ENCODE measurements at places on chromosomes 2 and 18. TPM values are rescaled to one million over a fixed set of nuclear protein-coding genes. Genes with fewer than 3 reads are reported as not detected.

Gene TUBB8B
- 1.2 TPM for polyA plus RNA-seq

Gene MARCO
- 31.0 TPM for polyA plus RNA-seq

Gene TMEM178A
- 5.5 TPM for polyA plus RNA-seq

Gene CAVIN2
- 8.2 TPM for polyA plus RNA-seq

Gene GMCL1
- polyA plus RNA-seq, result 19.8 TPM

Gene KCNIP3
- polyA plus RNA-seq, result 5.3 TPM

Gene MOGAT1
- polyA plus RNA-seq, result not detected

Gene MRO
- polyA plus RNA-seq, result 1.5 TPM

Gene RAB10
- 72.9 TPM for polyA plus RNA-seq

Gene C2orf66
- 0.41 TPM for polyA plus RNA-seq

Gene RAD51AP2
- polyA plus RNA-seq, result 0.18 TPM

Gene COPS9
- polyA plus RNA-seq, result 383 TPM

Gene PRKAG3
- 0.07 TPM for polyA plus RNA-seq

Gene MAPRE2
- polyA plus RNA-seq, result 41.2 TPM

Gene SLC30A3
- polyA plus RNA-seq, result 0.18 TPM

Gene GYPC
- 136 TPM for polyA plus RNA-seq

Gene FAM124B
- 1.4 TPM for polyA plus RNA-seq

Gene ADAM23
- polyA plus RNA-seq, result 26.9 TPM

Gene ICOS
- 16.9 TPM for polyA plus RNA-seq

Gene SERPINB4
- polyA plus RNA-seq, result 48.3 TPM

Data from thymus (tissue), 14 donors.